ENCODE measurements at places on chromosomes 7 and 10. TPM values are rescaled to one million over a fixed set of nuclear protein-coding genes. Genes with fewer than 3 reads are reported as not detected.

- DNase-seq, result no peak
These were observed 30.2 kb upstream of the NME8 start for GRCh38 chr7:37817996-37818720.

LIPF gene
- not detected for total RNA-seq

ADCYAP1R1 gene
- 17.6 TPM for total RNA-seq

ANK3 gene
- 42.5 TPM for total RNA-seq

DNA sequence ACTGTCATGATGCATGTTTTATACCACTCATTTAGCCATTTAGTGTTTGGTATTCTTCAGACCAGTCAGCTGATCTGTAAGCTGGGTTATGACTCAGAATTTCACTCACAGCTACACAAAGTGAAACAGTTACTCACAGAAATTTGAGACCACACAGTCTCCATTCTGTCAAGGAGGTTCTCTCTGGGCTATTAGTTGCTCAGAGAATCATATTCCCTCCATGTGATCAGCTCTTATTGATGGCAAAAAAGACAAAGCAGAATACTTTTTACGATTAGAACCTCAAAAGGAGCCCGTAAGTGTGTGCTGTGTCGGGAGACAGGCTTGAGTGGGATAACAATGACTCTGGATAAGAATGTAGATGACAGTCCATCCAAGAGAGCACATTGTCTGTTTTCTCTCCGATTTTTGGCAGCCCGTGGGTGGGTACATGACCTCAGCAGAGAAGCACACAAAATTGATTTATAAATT is 277.6 kb upstream of the SORCS1 start:
- DNase-seq, result no peak

DNA sequence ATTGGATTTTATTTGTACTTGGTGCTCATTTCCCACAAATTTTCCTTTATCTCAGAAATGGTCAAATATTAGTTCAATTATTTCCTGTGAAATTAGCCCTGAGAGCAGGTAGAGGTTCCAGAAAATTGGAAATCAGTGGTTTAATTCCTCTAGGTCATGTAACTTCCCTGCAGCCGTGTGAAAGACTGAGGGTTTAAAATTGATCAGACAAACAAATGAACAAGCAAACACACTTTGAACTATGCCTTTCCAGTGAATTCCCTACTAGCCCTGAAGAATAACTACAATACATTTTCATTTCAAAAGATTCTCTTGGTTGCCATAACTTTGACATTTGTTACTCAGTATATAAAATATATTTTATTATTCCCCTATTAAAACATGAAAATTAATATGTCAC is 1116.7 kb downstream of the REEP3 start:
- DNase-seq, result no peak

- no peak for DNase-seq
These were observed 164.2 kb downstream of the RAPGEF5 start for GRCh38 chr7:22192801-22193200.

GJD4 gene
- not detected for total RNA-seq

LIPK gene
- total RNA-seq, result not detected

MSS51 gene
- total RNA-seq, result 5.0 TPM

DNA sequence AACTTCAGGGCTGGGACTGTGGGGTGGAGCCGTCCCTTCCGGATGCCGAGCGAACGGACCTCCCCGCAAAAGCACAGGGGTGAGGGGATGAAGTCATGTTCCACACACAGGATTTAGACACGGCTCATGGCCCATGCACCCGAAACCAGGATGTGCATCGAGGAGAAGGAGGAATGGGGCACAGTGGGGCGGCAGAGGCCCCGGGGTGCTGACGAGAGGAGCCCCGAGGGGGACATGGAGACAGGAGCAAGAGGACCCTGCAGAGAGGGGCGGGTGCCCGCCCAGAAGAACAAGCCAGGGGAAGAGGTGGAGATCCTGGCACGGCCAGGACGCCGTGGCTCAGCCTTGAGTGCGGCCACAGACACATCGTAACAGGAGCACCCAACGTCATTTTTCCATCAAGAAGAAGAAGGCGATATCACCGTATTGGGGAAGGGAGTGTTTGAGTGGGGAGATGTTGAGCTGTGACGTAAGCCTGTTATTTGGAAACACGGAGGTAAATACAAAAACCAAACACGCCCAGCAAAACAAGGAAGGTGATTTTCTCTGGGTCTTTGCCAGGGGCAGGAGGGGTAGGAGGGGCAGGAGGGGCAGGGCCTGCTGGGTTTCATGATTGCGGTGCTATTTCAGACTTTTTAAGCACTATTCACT is 25.3 kb upstream of the FOXL3 start:
- DNase-seq, result no peak

DNA sequence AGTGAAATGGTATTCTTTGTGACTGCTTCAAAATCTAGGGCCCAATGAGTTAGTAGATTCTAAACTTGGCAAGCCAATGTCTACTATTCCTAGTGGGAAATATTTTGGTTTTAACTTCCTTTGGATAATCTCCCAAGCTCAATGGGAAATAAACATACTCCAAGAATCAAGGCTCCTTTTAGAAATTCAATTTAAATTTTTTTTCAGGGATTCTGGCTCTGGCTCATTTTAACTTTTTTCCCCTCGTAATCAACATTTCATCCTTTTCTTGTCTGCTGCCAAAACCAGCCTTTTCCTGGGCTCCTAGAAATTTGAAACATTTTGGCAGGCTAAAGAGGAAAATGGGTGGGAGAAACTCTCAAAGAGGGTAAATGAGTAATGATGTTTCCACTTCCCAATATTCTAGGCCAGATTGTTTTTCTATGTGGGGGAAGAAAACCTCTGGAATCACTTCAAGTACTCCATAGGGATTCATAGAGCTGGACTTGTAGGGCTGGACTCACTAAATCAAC is 85.6 kb upstream of the AGR3 start:
- no peak for DNase-seq

DNA sequence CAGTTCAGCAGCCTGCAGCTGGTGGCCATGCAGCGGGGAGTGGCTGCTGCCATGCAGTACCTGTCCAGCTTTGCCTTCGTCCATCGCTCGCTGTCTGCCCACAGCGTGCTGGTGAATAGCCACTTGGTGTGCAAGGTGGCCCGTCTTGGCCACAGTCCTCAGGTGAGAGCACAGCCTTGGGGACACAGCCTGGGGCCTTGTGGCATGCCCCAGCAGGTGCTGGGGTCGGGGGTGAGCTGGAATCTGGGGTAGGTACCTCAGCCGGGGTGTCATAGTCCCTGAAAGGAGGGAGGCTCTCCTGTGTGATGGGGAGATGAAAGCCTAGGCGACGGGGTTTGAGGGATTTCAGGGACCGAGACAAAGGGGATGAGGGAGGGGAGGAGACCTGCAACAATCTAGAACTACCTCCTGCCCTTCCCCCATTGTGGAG is 14.1 kb downstream of the EPHB6 start:
- DNase-seq, result no peak

Measured in sigmoid colon (tissue), 7 donors.